ENCODE measurements at places on chromosomes 3 and 15.

GRCh38 chr3:54547051-54547450, 380.8 kb downstream of the LRTM1 start:
- DNase-seq: no peak

DNA sequence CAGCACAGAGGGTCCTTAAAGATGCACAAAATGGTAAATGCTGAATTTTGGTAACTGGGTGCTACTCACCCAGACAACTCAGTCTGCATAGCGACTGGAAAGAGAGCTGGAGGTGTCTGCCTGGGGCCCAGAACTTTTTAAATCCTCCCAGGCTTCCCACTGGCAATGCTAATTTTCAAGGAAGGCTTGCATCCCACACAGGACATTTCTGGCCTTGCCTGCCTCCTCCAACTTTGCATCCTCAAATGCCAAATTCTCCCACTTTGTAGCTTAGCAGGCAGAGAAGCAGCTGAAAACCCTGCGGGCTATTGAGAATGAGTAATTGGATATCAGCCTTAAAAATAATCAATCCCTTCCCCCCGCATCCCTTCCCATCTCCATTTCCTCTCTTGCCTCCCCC, 656.6 kb upstream of the ADAMTS9 start:
- no peak for DNase-seq

- DNase-seq: no peak
Measured at GRCh38 chr3:152043620-152044019, 170.2 kb downstream of the SUCNR1 start.

DNA sequence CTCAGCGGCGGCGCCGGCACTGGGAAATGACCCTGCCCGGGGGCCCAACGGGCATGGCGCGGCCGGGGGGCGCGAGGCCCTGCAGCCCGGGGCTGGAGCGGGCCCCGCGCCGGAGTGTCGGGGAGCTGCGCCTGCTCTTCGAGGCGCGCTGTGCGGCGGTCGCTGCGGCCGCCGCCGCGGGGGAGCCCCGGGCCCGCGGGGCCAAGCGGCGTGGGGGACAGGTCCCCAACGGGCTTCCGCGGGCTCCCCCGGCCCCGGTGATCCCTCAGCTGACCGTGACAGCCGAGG, 172 bp downstream of the ITPKA start:
- DNase-seq: no peak

DNA sequence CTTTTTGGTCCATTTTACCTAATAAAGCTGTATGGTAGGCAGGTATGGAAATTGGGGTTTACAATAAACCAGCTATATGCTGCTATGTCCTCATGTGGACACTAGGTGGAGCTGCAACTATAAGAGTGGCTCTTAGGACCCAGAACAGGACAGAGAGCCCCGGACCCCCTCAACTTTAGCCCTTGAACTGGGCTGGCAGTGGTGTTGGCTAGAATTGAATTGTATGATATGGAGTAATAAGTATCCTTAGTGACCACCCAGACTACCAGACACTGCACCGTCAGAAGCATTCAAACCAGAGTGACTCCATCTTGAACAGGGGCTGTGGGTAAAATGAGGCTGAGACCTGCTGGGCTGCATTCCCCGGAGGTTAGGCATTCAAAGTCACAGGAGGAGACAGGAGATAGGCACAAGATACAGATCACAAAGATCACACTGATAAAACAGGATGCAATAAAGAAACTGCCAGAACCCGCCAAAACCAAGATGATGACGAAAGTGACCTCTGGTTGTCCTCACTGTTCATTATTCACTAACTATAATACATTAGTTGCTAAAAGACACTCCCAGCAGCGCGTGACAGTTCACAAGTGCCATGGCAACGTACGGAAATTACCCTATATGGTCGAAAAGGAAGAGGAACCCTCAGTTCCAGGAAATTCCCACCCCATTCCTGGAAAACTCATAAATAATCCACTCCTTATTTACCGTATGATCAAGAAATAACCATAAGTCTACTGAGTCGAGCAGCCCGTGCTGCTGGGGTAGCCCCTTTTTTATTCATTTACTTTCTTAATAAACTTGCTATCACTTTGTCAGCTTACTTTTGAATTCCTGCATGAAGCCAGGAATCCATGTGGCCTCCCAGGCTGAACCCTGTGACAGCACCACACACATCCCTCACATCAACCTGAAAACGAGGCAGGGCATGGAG, 68.7 kb upstream of the BLM start:
- peak; percentile 98 for DNase-seq

GRCh38 chr3:159781867-159782266, 206.8 kb upstream of the IL12A start:
- DNase-seq: no peak

- peak; percentile 12 for DNase-seq
Measured at GRCh38 chr15:32899126-32899596, 181.4 kb downstream of the GREM1 start.

Data from hematopoietic multipotent progenitor cell treated with erythropoietin and hydrocortisone succinate and interleukin-3 and kit ligand, for 6 days (in vitro differentiated cells).